Fibroblast of skin of abdomen (primary cell): ENCODE measurements at places on chromosomes 6 and 20.

- DNase-seq: peak; percentile 77
Measured at GRCh38 chr6:44661221-44662008, 273.9 kb downstream of the CDC5L start.

- no peak for DNase-seq
Measured at GRCh38 chr6:123655521-123656306, 19.0 kb upstream of the TRDN start.

GRCh38 chr6:112485120-112485826 is 138.1 kb downstream of the RFPL4B start:
- no peak for DNase-seq

DNA sequence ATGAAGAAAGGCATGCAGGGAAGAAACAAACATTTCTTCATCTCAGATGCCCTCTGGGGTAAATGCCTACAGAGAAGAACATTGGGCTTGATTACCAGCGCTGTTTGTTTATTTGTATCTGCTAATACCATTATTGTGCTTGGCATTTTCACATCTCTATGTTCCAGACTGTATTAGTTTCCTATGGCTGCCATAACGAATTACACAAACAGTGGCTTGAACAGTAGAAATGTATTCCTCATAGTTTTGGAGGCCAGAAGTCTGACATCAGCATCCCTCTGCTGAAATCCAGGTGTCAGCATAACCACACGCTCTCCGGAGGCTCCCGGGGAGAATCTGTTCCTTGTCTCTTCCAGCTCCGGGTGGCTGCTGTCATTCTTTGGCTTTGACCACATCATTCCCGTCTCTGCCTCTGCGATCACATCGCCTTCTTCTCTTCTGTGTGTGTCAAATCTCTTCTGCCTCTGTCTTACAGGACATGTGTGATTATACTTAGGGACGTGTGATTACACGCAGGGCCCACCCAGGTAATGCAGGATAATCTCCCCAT is 241.6 kb upstream of the SUPT3H start:
- DNase-seq: peak; percentile 74

GRCh38 chr20:22385602-22386305 is 198.6 kb downstream of the FOXA2 start:
- no peak for DNase-seq

DNA sequence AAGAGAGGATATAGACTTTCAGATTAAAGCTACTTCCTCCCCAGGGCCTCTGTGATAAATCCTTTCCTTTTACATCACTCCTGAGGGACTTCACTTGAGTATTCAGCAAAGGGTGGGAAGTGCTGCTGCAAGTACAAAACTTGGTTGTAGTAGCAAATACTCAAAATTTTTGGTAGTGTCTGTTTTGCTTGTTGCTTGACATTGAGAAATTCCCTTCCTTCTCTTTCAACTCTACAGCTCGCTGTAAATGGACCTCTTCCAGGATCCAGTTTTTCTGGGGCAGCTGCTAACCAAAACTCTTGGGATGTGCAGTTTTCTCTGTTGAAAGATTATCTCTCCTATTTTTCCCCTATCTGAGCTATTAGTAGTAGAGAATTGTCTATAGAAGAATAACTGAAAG is 472.0 kb downstream of the CD109 start:
- peak; percentile 2 for DNase-seq

GRCh38 chr6:64520050-64520449 is 884.4 kb downstream of the PHF3 start:
- peak; percentile 92 for DNase-seq

- no peak for DNase-seq
Measured at GRCh38 chr20:42095221-42095620, 477.0 kb upstream of the CHD6 start.

GRCh38 chr6:168040856-168041496 is 38.0 kb downstream of the FRMD1 start:
- no peak for DNase-seq

- DNase-seq: no peak
Measured at GRCh38 chr6:17998442-17998841, 11.0 kb upstream of the KIF13A start.

DNA sequence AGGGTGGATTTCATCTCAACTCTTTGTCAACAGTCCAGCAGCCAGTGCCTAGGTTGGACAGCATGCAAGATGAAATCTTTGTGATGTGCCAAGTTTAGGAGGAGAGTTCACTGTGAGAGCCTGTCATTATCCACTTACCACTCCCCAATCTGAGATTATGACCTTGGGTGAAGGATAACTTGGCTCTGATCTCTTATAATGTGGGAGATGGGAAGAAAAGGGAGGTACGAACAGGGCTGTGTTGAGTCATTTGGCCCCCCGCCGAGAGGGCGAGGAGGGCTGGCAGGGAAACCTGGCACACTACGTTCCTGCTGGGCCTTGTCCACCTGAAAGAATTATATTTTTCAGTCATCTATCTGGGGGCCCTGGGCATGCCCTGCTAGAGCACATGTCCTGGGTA is 35.8 kb downstream of the LAMA4 start:
- no peak for DNase-seq

- DNase-seq: peak; percentile 84
Measured at GRCh38 chr20:52959125-52959524, 13.0 kb upstream of the TSHZ2 start.

DNA sequence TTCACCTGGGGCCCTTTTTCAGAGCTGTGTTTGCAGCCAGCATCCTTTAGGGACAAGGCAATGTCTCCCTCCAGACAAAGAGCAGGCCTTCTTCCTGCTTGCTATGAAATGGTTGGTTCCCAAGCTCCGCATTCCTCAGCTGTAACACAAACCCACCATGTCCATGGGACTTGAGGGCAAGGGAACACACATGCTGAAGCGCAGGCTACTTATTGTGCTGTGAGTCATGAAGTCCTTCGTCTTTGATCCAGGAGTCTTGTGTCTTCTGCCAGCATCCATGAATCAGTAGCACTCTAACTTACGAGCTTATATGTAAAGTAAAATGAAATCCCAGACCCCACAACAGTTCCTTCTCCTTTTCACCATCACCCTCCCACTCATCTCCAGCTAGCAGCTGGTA is 59.0 kb downstream of the ANKRD60 start:
- DNase-seq: peak; percentile 89

GRCh38 chr6:20584100-20584731 is 50.0 kb downstream of the CDKAL1 start:
- DNase-seq: no peak

GRCh38 chr20:57680131-57680716 is 29.6 kb downstream of the PMEPA1 start:
- DNase-seq: no peak

DNA sequence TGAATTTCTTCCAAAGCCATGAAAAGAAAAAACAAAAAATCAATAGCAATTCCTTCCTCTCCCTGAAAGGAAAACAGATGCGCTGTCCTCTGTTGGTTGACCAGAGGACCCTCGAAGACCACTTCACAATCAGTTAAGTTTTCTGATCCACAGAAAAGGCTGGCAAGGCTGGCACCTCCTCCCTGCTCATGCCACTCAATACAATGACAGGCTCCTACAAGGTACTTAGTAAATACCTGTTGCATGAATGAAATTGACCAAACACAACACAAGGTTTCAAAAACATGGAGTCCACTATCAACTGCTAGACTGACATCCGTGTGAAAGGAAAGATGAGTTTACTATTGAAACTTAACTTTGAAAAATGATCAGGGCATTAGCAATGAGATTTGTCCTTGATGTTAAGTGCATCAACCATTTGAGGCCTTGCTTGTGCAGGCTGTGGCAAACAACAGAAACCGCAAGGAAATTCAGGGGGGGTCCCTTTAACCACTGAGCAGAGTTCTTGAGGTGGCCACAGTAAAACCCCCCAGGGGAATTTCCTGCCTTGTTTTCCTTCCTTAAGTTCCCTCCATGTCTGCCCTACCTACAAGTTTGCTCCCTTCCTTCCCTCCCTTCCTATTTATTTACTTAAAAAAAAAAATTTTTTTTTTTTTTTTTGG is 27.9 kb upstream of the RTF2 start:
- peak; percentile 30 for DNase-seq

- DNase-seq: no peak
Measured at GRCh38 chr20:33159713-33160112, 8.2 kb upstream of the BPIFA2 start.

DNA sequence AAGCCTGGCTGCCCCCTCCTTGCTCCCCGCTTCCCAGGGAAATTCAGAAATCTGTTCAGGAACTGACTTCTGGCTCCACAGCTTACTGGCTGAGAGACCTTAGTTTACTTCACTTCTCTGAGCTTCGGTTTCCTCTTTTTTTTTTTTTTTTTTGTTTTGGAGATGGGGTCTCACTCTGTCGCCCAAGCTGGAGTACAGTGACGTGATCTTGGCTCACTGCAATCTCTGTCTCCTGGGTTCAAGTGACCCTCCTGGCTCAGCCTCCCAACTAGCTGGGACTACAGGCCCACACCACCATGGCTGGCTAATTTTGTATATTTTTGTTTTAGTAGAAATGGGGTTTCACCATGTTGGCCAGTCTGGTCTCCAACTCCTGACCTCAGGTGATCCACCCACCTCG is 14.9 kb downstream of the PTK7 start:
- no peak for DNase-seq

DNA sequence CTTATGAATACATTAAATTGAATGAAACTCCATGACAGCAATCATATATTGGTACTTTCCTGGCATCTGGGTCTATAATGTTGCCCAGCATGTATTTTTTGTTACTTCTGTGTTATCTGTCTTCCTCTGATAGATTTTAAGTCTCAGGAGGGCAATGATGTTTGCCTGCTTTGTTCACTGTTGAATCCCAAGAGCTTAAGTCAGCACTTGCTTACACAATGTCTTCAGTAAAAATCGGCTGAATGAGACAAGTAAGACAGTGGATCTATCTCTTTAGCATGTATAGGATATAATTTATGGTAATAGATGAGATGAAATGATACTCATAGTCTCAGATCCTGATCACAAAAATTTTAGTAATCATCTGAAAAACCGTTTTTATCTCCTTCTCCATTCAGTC is 1034.9 kb upstream of the EPHA7 start:
- DNase-seq: no peak

GRCh38 chr20:50992733-50993457 is 30.0 kb downstream of the KCNG1 start:
- DNase-seq: peak; percentile 77

- DNase-seq: no peak
Measured at GRCh38 chr20:21571841-21572690, 58.2 kb upstream of the NKX2-2 start.

- DNase-seq: no peak
Measured at GRCh38 chr6:9360881-9361280, 925.5 kb upstream of the SLC35B3 start.

GRCh38 chr20:60052322-60052721 is 94.1 kb downstream of the CDH26 start:
- no peak for DNase-seq

DNA sequence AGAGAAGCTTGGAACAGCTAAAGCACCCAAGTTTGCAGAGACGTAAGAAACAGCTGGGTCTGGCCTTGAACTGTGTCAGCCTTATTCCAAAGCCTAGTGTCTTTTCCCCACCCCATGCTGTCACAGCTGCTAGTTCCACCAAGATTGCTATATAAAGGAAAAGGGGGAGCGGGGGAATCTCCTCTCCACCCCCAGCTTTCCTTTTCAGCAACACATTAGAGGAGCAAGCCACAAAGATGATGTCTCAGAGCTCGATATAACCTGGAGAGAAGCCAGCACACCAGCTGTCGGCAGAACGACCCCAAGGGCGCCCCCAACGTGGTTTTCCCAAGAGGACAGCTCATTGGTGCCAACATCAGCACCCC is 36.5 kb downstream of the ATP9A start:
- DNase-seq: peak; percentile 45

GRCh38 chr6:37579444-37580067 is 79.9 kb upstream of the CCDC167 start:
- no peak for DNase-seq

DNA sequence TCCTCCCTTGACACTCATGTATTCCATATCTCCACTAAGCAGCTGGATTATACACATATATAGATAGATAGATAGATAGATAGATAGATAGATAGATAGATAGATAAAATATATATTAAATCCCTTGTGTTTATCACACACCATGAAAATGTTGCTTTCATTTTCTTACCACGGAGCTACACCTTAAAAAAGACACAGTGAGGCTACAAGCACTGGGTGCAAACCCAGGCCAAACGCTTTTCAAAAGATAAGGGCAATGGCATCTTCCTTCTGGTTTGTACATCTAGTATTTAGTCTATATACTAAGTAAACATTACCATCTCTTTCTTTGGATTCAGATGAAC is 377.1 kb downstream of the ESR1 start:
- DNase-seq: no peak

DNA sequence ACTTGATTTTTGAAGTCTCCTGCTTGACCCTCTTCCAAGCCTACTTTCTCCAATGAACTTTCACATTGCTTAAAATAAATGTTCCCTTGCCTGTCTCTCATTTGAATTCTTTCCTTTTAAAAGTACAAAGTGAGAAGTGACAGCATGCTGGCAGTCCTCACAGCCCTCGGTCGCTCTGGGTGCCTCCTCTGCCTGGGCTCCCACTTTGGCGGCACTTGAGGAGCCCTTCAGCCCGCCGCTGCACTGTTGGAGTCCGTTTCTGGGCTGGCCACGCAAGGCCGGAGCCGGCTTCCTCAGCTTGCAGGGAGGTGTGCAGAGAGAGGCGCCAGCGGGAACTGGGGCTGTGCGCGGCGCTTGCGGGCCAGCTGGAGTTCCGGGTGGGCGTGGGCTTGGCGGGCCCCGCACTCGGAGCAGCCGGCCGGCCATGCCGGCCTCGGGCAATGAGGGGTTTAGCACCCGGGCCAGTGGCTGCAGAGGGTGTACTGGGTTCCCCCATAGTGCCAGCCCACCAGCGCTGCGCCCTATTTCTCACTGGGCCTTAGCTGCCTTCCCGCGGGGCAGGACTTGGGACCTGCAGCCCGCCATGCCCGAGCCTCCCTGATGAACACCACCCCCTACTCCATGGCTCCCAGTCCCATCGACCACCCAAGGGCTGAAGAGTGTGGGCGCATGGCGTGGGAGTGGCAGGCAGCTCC is 31.9 kb downstream of the SERPINB6 start:
- no peak for DNase-seq

- DNase-seq: peak; percentile 21
Measured at GRCh38 chr6:70277470-70277869, 25.4 kb downstream of the COL9A1 start.

- DNase-seq: peak; percentile 44
Measured at GRCh38 chr6:150599199-150600009, at the start of gene PLEKHG1. TSS of gene PLEKHG1 (plus strand) at chr6:150599885. CDS start at chr6:150733682, 133,797 bp downstream.

DNA sequence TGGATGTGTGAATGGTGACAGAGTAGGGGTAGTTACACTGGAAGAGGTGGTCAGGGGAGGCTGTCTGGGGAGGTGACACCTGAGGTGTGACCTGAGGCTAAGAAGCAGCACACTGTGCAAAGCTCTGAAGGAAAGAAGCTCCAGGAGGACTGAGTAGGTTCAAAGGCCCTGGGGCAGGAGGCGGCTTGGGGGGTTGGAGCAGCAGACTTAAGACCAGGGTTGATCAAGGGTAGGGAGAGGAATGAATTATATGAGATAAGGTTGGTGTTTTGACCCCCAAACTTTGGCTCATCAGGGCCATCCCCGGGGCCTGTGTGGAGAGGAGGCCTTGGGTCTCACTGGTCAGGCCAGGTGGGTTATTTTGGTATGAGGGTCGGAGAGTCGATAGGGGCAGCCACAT is 166.1 kb downstream of the GRM4 start:
- no peak for DNase-seq
